ENCODE measurements at places on chromosomes 1 and 21. TPM values are rescaled to one million over a fixed set of nuclear protein-coding genes. Genes with fewer than 3 reads are reported as not detected.
A peak's percentile ranks its signal among the peaks of the same experiment; 100 is the strongest.

- DNase-seq: no peak
These were observed 438.5 kb downstream of the PTPRU start for GRCh38 chr1:29674627-29675326.

- no peak for DNase-seq
These were observed 97.7 kb upstream of the JUN start for GRCh38 chr1:58881471-58881994.

- DNase-seq: no peak
These were observed 577.8 kb downstream of the KCNT2 start for GRCh38 chr1:196030455-196030854.

Gene TRIM58
- 0.32 TPM for total RNA-seq

DNA sequence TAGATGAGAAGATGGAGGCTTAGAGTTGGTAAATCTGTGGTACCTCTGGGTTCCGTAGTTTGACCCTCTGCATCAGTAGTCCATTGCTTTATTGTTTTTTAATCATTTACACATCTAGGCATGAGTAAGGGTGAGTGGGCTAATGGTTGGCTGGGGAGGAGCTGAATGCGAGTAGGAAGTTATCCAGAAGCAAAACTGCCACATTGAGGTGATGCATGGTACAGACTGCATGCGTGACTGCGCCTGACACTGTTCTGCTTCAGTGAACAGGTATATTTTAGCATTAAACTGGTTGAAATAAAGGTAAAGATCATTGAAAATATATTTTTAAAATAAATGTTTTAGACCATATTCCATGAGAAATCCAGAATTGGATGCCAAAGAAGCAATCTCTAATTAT is 4.4 kb downstream of the DNAJC16 start:
- DNase-seq: no peak

GRCh38 chr1:59015708-59016107 is 231.9 kb upstream of the JUN start:
- DNase-seq: no peak

- no peak for DNase-seq
These were observed 15.8 kb downstream of the CDA start for GRCh38 chr1:20604678-20605077.

Gene SLAMF6
- total RNA-seq: 3.2 TPM

DNA sequence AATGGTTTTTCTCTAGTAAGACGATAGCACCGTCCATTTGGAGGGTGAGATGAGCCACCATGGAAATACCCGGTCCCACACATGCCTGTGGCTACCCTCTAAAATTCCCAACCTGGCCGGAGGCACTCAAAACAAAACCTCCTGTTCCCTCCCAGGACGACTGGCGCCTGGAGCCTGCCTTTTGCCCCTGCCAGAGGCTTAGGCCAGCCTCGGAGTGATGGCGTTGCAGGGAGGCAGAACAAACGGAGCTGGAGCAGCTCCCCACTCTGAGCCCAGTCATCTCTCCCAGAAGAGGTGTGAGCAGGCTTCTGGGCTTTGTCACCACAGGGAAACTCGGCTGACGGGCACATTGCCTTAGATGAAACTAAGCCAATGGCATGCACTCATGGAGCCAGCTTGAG is 213.7 kb upstream of the HOOK1 start:
- no peak for DNase-seq

Gene HAO2
- total RNA-seq: 0.66 TPM

Gene MSH4
- 0.88 TPM for total RNA-seq

GRCh38 chr1:119675349-119676345 is 27.6 kb upstream of the ZNF697 start:
- DNase-seq: peak; percentile 80

Gene PSMB4
- total RNA-seq: 234 TPM

Gene GLMN
- total RNA-seq: 17.0 TPM

Gene CD84
- total RNA-seq: 17.0 TPM

DNA sequence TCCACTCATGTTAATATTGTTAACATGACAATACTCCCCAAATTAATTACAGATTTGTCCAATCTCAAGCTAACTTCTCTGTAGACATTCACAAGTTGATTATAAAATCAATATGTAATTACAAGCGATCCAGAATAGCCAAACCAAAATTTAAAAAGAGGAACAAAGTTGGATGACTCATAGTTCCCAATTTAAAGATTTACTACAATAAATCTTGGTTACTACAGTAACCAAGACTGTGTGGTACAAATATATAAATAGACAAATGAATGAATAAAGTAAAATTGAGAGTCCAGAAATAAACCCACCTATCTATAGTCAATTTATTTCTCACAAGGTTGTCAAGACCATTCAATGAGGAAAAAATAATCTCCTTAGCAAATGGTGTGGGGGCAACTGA is 7.1 kb upstream of the KRTAP10-4 start:
- no peak for DNase-seq

- DNase-seq: no peak
These were observed at the start of gene CD53 for GRCh38 chr1:110872745-110873720. CD53 (plus strand) TSS chr1:110873148; CDS start chr1:110891409, 18,261 bp downstream.

All from breast epithelium (tissue), 4 donors.